ENCODE measurements at places on chromosomes 1 and 21.
A peak's percentile ranks its signal among the peaks of the same experiment; 100 is the strongest.

GRCh38 chr1:201506092-201506491, 831 bp downstream of the CSRP1 start:
- DNase-seq = no peak

DNA sequence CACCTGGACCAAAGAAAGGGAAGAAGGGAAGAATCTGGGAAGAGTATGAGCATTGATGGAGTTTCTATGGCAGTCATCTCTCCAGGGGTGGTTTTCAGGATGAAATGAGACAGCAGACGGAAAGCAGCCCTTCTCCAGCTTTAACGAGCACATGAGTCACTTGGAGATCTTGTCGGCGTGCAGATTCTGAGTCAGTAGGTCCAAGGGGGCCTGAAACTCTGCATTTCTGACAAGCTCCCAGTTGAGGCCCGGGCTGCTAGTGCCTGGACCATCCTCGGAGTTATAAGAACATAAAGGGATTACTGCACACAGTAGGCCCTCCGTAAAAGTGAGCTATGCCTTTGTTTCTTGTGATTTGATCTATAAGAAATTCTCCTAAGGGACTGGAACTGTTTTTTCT, 17.6 kb downstream of the HSPG2 start:
- DNase-seq = peak; percentile 50

DNA sequence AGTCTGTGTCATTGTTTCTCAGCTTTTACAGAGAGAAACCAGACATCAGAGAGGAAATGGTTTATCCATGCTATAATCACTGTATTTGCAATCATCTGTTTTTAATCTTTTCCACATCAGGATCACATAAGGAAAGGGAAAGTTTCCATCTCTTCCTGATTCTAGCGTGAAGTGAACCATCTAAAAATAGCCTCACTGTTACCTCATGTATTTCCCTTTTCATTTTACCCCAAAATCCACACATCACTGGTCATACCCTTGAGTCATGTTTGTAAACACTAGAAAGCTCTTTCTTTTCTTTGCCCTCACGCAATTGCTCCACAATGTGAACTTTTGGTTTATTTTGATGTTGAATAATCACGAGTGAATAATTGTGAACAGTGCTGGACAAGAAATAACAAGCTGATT, 146.0 kb downstream of the PLA2G4A start:
- no peak for DNase-seq

- DNase-seq = no peak
Observed at GRCh38 chr1:208240662-208241355, 3.4 kb downstream of the PLXNA2 start.

GRCh38 chr1:199877526-199878384, 149.8 kb upstream of the NR5A2 start:
- no peak for DNase-seq

DNA sequence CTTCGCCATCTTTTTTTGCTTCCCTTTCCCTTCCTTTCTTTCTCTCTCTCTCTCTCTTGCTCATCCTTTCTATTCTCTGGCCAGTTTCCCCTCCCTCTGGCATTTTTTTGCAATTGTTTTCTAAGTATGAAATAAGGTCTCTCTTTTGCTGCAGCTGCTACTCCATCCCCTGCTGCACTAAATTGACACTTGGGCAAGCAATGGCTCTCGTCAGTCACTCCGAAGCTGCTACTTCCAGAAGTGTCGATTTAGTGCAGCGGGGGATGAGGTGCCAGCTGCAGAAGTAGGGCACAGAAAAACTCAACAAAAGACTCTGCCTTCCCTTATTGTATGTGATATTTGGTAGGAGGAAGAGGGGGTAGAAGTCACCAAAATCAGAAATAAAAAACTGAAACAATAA, 642.3 kb downstream of the RWDD3 start:
- no peak for DNase-seq

DNA sequence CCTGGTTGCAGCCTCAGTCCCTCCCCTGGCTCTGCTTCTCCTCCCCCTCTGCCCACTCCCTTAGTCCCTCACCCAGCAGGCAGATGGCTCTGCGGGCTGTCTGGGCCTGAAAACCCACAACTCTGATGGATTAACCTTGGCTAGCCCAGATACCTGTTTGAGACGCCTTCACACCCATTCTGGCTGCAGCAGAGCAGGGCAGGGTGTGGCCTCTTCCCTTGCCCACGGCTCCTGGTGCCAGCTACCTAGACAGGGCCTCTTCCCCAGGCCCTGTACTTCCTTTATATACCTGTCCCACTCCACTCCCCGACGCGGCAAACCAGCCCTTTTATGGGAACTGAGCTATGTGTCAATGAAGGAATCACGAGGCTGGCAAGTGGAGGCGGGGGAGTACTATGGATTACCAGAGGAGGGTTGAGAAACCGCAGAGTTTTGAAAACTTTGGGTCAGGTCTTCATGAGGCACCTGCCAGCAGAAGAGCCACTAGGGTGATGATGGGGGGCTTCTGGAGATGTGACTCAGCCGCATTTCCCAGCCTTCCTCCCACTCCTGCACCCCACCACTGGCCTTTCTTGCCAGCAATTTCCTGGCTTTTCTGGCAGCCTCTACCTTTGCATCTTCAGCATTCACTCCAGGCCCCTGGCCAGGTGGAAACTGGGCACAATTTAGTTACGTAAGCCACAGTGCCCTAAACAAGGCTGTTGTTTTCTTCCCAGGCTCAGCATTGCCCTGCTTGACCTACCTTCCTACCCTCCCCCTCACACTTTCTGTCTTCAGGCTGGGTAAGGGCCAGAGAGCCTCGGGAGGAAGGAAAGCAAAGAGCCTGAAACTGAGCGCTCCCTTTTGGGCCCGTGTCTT, at the start of gene CHI3L1:
TSS of gene CHI3L1 (minus strand) at position 259 of the 858 bp plus-strand sequence. CDS start at position 178, 81 bp downstream.
- DNase-seq = no peak

GRCh38 chr1:86137436-86137835, 19.1 kb downstream of the COL24A1 start:
- DNase-seq = no peak

DNA sequence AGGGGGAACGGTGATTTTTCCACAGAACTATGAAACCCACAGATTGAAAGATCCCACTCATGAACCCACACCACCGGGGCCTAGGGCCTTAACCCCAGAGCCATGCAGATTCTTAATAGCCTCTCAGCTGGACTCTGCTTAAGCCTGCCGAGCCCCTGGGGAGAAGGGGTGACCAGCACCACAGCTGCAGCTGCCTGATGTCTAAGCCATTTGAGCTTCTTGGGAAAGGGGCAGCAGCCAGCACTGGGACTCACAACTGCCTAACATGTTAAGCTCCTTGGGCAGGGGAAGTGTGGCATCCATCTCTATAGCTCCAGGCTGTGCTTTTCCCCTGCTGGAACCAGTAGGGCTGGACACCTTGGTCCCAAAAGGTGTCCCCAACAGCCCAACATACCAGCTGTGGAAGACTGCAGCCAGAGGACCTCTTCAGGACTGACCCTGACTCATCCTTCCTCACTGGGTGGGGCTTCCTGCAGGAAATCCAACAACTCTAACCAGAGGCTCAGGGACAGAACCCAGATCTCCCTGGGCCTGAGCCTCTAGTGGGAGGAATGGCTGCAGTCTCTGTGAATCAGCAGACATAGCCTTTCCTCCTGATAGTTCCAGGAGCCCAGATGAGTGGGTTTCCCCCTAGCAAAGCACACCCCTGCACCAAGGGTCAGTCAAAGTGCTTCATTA, 34.6 kb upstream of the FMO3 start:
- no peak for DNase-seq

GRCh38 chr1:209430107-209430506, 153.4 kb upstream of the CAMK1G start:
- DNase-seq = no peak

DNA sequence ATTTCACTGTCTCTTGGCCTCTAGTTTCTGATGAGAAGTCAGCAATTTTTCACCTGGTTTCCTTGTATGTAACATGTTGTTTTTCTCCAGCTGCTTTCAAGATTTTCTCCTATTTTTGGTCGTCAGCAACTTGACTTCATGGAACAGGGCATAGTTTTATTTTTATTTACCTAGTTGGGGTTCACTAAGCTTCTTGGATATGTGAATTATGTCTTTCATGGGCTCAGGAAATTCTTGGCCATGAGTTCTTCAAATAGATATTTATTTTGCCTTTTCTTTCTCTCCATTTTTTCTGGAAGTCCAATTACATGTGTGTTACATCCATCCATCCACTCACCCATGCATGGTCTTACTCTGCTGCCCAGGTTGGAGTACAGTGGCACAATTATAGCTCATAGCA, 13.7 kb downstream of the SDHB start:
- no peak for DNase-seq

DNA sequence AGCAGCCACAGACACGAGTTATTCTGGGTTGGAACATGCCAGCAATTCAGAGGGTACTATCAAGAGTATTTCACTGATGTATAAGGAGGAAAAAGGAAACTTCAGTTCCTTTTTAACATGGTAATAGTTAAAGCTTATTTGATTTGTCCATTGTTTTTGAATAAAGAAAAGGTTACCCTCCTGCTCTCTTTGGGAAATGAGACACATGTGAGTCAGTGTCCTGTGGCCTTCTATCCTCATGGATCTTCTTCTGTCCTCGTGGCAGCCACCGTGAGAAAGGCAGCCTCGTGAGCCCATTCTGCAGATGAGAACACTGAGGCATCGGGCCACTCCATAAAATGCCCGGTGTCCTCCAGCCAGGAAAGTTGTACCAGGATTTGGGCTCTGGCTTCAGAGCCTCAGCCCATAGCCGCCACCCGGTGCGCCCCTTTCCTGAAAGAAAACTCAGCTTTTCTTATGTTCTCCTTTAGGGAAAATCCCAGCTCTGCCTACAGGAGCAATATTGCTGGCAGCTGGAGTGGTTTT, 24.8 kb downstream of the KCNAB2 start:
- DNase-seq = no peak

- no peak for DNase-seq
Observed at GRCh38 chr1:209708297-209708696, 3.7 kb downstream of the HSD11B1 start.

DNA sequence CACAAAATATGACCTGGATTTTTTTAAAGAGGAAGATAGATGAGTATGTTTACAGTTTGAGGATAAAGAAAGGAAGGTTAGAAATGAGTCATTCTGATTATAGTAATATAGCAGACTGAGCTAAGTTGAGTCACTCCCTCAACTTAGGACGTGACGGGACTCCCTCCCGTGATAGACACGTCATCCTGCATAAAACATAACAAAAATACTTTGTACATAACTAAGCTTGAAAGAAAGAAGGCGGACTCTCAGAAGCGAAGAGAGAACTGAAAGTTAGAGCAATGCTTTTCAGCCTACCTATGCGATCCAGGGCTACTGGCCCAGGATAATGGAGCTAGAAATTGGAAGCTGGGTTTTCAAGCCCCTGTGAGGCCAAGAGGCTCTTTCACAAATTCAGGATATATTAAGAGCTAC, 53.0 kb upstream of the DESI2 start:
- DNase-seq = no peak

- DNase-seq = no peak
Observed at GRCh38 chr1:24673341-24673740, 30.2 kb downstream of the SRRM1 start.

GRCh38 chr1:182685215-182685614, 828 bp upstream of the RGS8 start:
- no peak for DNase-seq

- DNase-seq = no peak
Observed at GRCh38 chr1:66445492-66446181, 88.3 kb upstream of the SGIP1 start.

GRCh38 chr1:51234721-51235425, 1.2 kb upstream of the RNF11 start:
- DNase-seq = peak; percentile 95

- no peak for DNase-seq
Observed at GRCh38 chr1:65167586-65168242, 19.7 kb downstream of the AK4 start.

GRCh38 chr1:39779137-39779536, 8.0 kb upstream of the OXCT2 start:
- DNase-seq = no peak

- DNase-seq = no peak
Observed at GRCh38 chr1:86352086-86352485, 44.0 kb downstream of the ODF2L start.
